ENCODE measurements at places on chromosomes 11 and 22.
A peak's percentile ranks its signal among the peaks of the same experiment; 100 is the strongest.

DNA sequence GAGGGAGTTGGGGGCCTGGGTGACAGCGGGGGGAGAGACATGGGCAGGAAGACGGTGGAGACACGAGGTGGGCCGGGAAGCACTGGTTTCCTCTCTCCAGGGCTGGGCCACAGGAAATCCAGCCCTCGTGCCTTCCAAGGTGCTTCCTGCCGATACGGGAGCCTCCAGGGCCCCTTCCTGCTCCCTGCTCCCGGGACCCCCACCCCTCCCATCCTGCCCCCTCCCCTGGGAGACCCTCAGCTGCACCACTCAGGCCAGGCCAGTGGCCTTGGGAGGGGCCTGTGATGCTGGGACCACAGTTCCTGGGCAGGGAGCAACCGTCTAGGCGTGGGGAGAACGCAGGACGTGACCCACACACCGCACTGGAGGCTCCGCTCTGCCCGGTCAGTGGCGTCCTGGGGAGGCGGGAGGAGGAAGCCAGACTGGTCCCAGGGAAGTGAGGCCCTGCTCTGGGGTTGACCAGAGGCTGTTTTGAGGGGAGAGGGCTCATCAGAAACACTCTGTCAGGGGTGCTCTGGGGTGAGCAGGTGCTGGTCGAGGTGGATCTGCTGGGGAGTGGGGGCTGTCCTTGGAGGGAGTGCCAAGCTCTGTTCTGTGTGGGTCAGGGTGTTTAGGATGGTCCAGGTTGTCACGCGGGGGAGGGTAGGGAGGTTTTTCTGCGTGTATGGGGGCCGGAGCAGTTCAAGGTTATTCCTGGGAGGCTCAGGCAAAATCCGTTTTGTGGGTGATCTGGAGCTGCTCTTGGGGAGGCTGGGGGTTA, at the start of gene SHANK3:
Gene SHANK3 (plus strand): TSS at position 353 of the 760 bp plus-strand sequence.
- H3K27ac ChIP-seq, result no peak within 1 kb of the TSS
- H3K36me3 ChIP-seq, result no peaks in the 10 kb centered on the region
- H3K4me1 ChIP-seq, result peaks cover 2% of the 10 kb centered on the region
- no peak for DNase-seq

DNA sequence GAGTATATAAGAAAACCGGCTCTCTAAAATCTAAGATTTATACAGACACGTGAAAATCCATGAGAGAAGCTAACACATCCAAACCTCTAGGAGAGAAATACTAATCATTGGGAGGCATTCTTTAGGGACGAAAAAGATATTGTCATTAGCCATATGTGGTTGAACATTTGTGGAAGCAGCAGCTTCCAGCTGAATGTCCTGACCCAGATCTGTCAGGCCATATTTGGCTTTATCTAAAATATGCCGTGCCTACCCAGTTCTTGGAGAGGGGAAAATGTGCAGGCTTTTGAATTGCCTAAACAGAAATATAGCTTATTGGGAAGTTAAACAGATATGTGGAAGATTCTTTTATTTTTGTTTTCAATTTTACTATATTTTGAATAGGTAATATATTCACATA, 6.4 kb downstream of the CCDC89 start:
- no peaks in the 10 kb centered on the region for H3K36me3 ChIP-seq
- no peaks in the 10 kb centered on the region for H3K27me3 ChIP-seq
- no peak overlapping the region for H3K4me3 ChIP-seq
- DNase-seq, result no peak
- H3K27ac ChIP-seq, result no peak overlapping the region

- H3K36me3 ChIP-seq, result no peaks in the 10 kb centered on the region
- H3K27ac ChIP-seq, result no peak overlapping the region
- H3K4me3 ChIP-seq, result peak overlapping the region; percentile 94
- no peak for DNase-seq
- peaks cover 19% of the 10 kb centered on the region for H3K4me1 ChIP-seq
These were observed 523 bp upstream of the ARHGAP42 start for GRCh38 chr11:100686476-100687053.

DNA sequence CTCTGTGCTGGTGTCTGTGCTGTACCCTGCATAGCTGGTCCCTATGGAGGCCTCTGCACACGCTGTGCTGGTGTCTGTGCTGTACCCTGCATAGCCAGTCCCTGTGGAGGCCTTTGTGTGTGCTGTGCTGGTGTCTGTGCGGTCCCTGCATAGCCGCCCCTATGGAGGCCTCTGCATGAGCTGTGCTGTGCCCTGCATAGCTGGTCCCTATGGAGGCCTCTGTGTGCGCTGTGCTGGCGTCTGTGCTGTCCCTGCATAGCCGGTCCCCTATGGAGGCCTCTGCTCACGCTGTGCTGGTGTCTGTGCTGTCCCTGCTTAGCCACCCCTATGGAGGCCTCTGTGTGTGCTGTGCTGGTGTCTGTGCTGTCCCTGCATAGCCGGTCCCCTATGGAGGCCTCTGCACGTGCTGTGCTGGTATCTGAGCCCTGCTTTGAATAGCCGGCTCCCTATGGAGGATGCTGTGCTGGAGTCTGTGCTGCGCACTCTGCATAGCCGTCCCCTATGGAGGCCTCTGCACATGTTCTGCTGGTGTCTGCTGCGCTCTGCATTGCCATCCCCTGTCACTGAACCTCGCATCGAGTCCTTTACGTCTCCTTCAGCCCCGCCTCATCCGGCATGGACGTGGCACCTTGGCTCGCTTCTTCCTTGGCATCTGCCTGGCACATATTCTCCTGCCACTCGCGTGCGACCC, 6.2 kb downstream of the NADSYN1 start:
- no peaks in the 10 kb centered on the region for H3K27me3 ChIP-seq
- DNase-seq, result no peak
- H3K4me3 ChIP-seq, result no peak overlapping the region
- no peak overlapping the region for H3K27ac ChIP-seq

GRCh38 chr11:134785660-134786284, 373.7 kb upstream of the B3GAT1 start:
- H3K27me3 ChIP-seq, result no peaks in the 10 kb centered on the region
- no peak overlapping the region for H3K4me3 ChIP-seq
- H3K36me3 ChIP-seq, result no peaks in the 10 kb centered on the region
- H3K4me1 ChIP-seq, result no peaks in the 10 kb centered on the region
- no peak for DNase-seq

GRCh38 chr11:119266063-119266462, 50.9 kb downstream of the MCAM start:
- DNase-seq, result no peak
- no peaks in the 10 kb centered on the region for H3K27me3 ChIP-seq
- no peak overlapping the region for H3K4me3 ChIP-seq

DNA sequence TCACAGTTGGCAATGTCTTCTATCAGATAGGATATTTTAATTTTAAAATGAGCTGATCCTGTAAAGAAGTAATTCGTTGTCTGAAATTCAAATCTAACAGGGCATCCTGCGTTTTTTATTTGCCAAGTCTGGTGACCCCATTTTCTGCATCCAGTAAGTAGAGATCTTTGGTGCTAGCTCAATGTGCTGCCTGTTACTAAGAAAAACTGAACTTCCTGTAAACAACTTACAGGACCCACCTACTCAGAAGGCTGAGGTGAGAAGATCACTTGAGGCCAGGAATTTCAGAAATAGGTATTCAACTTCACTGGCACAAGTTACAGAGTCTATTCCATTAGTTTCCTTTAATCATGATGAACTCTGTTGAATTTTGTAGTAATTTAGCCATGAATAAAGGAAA, 4.0 kb downstream of the ARL14EP start:
- H3K4me3 ChIP-seq, result no peak overlapping the region
- no peak for DNase-seq
- peaks cover 28% of the 10 kb centered on the region for H3K4me1 ChIP-seq
- peaks cover 11% of the 10 kb centered on the region for H3K36me3 ChIP-seq
- no peaks in the 10 kb centered on the region for H3K27me3 ChIP-seq
- H3K27ac ChIP-seq, result no peak overlapping the region

GRCh38 chr11:84471501-84471900, 1155.6 kb downstream of the DLG2 start:
- no peak overlapping the region for H3K27ac ChIP-seq
- DNase-seq, result no peak
- no peaks in the 10 kb centered on the region for H3K4me1 ChIP-seq

DNA sequence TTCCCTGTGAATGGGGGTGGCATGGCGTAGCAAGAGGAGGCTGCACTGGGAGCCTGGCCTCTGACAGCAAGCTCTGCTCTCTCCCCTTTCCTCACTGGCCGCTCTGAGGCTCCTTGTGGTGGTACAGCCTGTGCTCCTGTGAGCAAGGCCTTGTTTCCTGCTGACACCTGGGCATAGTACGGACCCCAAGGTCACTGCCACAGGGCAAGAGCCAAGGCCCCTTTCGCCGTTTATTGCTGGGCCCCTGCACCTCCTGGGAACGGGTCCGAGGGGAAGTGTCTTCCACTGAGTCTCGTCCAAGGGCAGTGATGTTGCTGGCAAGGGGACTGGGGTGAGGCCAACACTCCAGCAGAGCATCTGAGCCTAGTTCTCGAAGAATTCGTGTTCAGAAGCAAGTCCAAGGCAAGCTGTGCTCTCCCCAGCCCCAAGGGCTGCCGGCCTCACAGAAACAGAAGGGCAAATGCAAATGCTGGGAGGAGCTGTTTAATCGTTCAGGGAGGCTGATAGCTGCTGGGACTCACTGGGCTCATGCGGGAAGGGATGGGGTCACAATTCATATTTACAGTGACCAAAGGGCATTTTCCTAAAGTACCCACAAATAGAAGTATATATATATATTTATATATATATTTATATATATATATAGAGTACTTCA, 15.9 kb upstream of the TTLL12 start:
- H3K36me3 ChIP-seq, result no peaks in the 10 kb centered on the region
- DNase-seq, result no peak
- H3K4me3 ChIP-seq, result no peak overlapping the region

Data from astrocyte (in vitro differentiated cells and primary cell).